Stimulated activated CD4-positive, alpha-beta T cell treated with anti-CD3 and anti-CD28 coated beads, Interleukin-2, amount 100 ng/mL, for 4 hours (primary cell): ENCODE measurements at places on chromosomes 7 and 10.

DNA sequence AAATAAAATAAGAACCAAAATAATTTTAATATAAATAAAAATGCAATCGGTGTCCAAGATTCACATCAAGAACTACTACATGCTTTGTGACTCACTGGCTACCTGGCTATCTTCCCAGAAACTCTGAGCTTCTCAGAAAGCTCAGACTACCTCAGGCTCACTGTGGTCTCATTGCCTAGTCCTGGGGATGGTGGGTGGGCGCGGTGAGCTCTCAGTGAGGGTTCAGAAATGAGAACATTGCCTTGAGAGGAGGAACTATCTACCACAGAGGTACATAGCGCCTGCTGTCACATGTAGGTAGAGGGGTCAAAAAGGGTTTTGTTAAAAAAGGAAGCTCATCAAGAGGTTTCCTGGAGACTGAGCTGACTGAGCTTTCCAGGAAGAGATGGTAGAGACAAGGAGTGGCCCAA is 108.0 kb downstream of the WDFY4 start:
- no peak for DNase-seq

DNA sequence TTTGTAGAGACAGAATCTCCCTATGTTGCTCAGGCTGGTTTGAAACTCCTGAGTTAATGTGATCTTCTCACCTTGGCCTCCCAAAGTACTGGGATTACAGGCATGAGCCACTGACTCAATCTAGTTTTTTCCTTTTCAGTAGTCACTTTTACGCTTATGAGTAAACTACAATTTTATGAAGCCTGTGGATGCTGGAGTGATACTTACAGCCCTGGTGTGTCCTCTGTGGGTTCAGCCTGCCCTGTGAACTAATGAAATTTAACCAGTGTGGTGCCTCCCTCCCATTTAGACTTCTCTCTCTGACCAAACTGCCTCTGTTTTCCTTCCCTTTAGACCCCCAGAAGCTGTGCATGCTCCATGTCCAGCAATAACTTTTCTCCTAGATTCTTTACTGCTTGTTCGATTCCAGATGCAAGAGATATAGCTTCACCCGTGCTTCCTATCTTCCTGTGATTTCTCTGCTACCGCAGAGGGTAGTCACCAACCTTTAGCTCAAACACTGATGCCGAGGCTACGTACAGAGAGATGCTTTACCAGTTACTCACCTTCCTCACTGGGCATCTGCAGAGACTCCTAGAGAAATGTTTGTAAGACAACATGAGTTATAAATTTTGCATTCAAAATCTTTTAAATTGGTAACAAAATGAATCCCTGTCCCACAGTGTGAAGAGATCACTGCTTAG is 90.8 kb downstream of the KIAA1217 start:
- DNase-seq, result no peak

- no peak for DNase-seq
Observed at GRCh38 chr7:10739401-10739800, 234.3 kb upstream of the PHF14 start.

- no peak for DNase-seq
Observed at GRCh38 chr10:92742331-92743228, 52.8 kb downstream of the HHEX start.

DNA sequence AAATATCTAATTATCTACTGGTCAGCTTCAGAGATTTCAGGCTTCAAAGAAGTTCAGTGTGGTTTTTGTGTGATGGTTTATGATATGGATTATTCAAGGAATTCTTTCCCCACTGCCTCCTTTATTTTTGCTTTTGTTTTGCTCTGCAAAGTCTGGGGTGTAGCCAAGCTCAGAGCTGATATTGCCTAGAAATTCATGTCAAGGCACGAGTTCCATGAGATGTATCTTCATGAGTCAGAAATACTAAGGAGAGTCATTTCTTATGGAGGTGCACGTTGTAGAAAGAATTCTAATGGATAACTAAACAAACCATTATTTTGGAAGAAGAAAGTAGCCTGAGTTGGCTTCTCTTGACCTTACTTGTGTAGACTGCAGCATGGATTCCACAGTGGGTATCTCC is 37.4 kb downstream of the VIM start:
- DNase-seq, result no peak
